Progenitor cell of endocrine pancreas (in vitro differentiated cells): ENCODE measurements at places on chromosomes 16 and 17. TPM values are rescaled to one million over a fixed set of nuclear protein-coding genes. Genes with fewer than 3 reads are reported as not detected.

DNA sequence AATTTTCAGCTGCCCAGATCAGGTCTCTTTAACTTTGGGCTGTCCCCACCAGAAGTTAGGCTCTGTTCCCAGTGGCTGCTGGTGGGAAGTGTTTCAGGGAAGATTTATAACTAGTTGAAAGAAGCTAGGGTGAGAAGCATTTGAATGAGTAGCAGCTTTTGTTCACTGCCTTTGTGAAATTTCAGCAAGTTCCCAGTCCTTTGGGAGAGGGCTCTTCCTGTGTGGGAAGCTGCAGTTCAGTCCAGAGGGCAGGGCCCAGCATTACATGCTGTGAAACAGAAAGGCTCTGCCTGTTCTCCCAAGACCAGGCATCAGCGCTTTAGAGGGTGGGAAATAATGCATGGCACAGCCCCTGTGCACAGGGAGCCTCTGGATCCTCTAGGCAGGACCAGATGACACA lies 17.8 kb downstream of the PROCA1 start:
- peaks cover 18% of the 10 kb centered on the region for H3K4me1 ChIP-seq
- H3K27me3 ChIP-seq, result no peaks in the 10 kb centered on the region
- DNase-seq, result no peak
- no peak overlapping the region for H3K4me3 ChIP-seq
- peaks cover 23% of the 10 kb centered on the region for H3K36me3 ChIP-seq
- peak overlapping the region; percentile 71 for H3K27ac ChIP-seq

DNA sequence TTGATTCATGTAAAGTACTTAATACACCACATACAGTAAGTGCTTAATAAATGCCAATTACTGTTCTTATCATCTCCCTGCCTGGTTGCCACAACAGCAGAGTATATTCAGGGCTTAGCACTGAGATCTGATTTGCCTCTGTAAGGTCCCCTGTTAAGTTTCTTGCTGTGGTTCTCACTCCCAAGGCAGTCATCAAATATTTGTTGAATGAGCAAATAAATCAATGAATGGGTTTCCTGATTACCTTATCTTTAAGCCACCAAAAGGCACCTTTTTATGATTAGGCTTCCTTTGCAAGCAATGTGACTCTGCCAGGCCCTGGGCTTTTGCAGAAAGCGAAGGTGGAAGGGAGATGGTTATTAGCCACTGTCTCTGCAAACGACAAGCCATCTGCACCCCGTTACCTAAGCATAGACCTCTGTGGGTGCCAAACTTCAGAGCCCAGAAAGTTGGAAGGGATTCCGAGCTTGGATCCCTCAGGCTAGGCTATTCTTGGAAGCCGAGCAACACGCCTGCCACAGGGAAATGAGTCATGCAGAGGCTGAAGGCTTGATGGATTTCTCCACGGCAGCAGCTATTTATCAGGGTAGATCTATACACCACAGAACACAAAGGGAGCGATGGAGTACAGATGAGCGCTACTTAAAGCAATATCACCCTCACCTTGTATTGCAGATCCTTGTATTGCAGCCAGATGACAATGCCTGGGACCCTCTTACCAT lies 102.0 kb downstream of the GRIN2A start:
- peaks cover 3% of the 10 kb centered on the region for H3K36me3 ChIP-seq
- peaks cover 40% of the 10 kb centered on the region for H3K4me1 ChIP-seq
- peak; percentile 10 for DNase-seq
- H3K27ac ChIP-seq, result peak overlapping the region; percentile 84
- H3K27me3 ChIP-seq, result peaks cover 28% of the 10 kb centered on the region

- peaks cover 22% of the 10 kb centered on the region for H3K4me1 ChIP-seq
- no peak overlapping the region for H3K4me3 ChIP-seq
- DNase-seq, result no peak
Observed at GRCh38 chr17:2083613-2084035, 28.7 kb downstream of the HIC1 start.

NOXO1 gene
- 0.93 and 1.5 TPM in 2 replicates for total RNA-seq

DNA sequence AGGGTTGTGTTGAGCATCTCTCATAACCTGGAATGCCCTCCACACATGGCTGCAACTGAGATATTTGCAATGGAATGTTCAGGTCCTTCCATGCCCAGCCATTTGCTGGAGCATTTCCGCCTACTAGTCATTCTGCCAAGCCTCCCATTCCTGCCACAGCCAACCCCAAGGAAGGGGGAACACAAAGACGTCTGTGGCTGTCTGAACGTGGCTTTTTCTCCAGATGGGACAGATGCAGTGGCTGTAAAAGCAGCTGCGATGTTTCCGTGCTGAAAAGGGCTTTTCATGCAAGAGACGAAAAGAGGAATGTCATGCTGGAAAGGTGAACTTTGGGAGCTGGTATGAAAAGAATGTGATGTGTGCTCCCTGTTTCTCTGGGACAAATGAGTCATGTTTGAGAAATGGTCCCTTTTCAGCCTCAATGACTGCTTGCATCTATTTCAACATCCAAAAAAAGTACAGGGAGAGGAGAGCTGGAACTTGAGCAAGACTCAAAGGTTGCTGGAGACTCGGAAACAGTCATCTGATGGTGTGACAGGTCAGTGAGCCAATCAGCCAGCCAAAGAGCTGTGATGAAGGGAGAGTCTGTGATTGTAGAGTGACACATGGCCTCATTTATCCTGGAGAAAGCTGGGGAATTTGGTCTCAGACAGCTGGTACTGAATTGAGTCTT lies 208.9 kb downstream of the SHISA9 start:
- H3K36me3 ChIP-seq, result peaks cover 1% of the 10 kb centered on the region
- no peak for DNase-seq
- no peaks in the 10 kb centered on the region for H3K27me3 ChIP-seq
- H3K4me1 ChIP-seq, result peaks cover 4% of the 10 kb centered on the region
- H3K4me3 ChIP-seq, result no peak overlapping the region

DNA sequence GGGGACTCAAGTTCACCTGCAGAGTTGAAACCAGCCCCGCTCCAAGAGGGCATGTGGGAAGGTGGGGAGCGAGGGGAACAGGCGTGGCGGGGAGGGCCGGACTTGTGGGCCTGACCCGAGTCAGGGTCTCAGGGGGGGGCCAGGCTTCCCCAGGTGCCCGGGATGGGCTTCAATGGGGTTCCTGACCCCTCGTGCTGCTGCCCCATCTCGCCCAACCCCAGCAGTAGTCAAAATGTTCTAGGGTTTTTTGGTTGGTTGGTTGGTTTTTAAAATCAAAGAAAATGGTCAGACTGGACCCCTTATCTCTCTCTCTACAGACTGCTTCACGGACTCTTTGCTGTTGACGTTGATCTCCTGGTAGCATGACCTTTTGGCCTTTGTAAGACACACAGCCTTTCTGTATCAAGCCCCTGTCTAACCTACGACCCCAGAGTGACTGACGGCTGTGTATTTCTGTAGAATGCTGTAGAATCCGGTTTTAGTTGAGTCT lies 69.5 kb downstream of the AMFR start:
- H3K27me3 ChIP-seq, result peaks cover 4% of the 10 kb centered on the region
- H3K4me1 ChIP-seq, result peaks cover 12% of the 10 kb centered on the region
- DNase-seq, result no peak

GRCh38 chr16:22810226-22810625 lies 3.7 kb upstream of the HS3ST2 start:
- no peak for DNase-seq
- H3K27ac ChIP-seq, result no peak overlapping the region
- no peaks in the 10 kb centered on the region for H3K36me3 ChIP-seq
- H3K4me1 ChIP-seq, result peaks cover 7% of the 10 kb centered on the region
- peaks cover 45% of the 10 kb centered on the region for H3K27me3 ChIP-seq

DNA sequence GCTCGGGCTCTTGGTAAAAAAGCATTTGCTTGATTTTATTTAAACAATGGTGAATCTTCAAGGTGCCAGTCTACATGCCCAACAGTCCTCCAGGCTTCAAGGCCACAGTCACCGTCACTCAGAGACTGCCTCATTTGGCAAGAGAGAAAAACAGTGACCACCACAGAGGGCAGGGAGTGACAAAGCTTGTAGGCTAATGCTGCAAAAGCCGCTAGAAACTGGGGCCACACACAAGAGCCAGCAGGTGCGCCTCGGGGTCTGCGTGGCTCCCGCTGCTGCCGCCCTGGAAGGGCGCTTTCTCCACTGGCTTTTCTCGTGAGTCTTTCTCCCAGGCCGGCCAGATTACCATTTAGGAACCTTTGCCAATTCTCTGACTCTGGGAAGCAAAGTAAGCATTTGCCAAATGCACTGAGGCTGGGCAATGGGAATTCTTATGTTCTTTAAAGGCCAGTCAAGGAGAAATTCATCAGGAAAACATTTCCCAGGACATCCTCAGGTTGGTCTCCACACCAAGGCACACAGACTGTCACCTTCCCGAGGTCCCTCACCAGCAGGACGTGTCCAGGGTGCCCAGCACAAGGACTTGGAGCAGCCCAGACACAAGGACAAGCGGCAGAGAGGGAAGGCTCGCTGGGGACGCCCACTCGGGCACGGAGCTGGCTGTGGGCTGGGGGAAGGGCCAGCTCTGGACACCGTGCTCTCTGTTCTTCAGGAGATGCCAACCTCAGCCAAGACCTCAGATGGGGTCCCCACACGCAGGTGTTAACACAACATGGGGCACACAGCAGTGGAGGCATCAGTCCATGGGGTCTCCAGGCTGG lies 12.5 kb upstream of the C16orf95 start:
- no peaks in the 10 kb centered on the region for H3K4me1 ChIP-seq
- no peaks in the 10 kb centered on the region for H3K27me3 ChIP-seq
- DNase-seq, result no peak
- no peak overlapping the region for H3K4me3 ChIP-seq
- H3K36me3 ChIP-seq, result peaks cover 3% of the 10 kb centered on the region

DNA sequence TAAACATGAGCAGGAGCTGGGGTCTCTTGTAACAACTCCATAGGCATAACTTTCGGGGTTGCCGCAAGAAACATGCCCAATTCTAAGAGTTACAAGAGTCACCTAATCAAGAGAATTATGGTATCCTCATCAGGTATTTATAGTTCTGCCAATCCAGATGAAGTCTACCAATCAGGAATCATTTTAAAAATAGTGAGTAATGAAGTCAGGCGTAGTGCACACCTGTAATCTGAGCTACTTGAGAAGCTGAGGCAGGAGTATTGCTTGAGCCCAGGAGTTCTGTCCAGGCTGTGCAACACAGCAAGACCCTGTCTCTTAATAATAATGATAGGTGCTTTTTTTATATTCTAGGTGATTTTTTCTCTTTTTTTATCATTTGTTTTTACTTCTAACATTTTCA lies 128.5 kb upstream of the RBL2 start:
- no peak for DNase-seq
- H3K4me3 ChIP-seq, result no peak overlapping the region
- no peaks in the 10 kb centered on the region for H3K27me3 ChIP-seq
- H3K36me3 ChIP-seq, result peaks cover 23% of the 10 kb centered on the region

DNA sequence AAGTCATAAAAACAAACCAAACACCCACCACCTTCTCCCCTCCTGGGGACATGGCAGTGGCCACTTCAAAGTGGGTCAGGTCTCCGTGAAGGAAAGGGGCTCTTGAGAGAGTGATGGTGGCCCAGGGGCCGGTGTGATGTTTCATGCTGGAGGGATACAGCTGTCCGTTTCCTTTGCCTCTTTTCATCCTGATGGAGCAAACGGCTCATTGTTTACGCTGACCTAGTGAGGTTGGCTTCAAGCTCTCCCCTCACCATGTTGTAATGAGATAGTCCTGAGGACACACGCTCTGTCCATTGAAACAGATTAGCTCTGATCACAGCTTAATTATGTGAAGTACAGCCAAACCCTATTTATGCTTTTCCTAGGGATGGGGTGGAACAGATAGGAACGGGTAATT lies 34.2 kb downstream of the CDH13 start:
- peaks cover 3% of the 10 kb centered on the region for H3K27me3 ChIP-seq
- H3K4me1 ChIP-seq, result no peaks in the 10 kb centered on the region
- H3K36me3 ChIP-seq, result no peaks in the 10 kb centered on the region
- no peak for DNase-seq
- H3K27ac ChIP-seq, result no peak overlapping the region
- H3K4me3 ChIP-seq, result no peak overlapping the region

- H3K4me3 ChIP-seq, result no peak overlapping the region
- no peaks in the 10 kb centered on the region for H3K27me3 ChIP-seq
- peak overlapping the region; percentile 91 for H3K27ac ChIP-seq
- H3K36me3 ChIP-seq, result peaks cover 9% of the 10 kb centered on the region
- peaks cover 18% of the 10 kb centered on the region for H3K4me1 ChIP-seq
Observed at GRCh38 chr17:57458718-57459285, 202.5 kb downstream of the MSI2 start.

GRB7 gene
- total RNA-seq, result 28.8 and 29.9 TPM in 2 replicates

- no peak overlapping the region for H3K4me3 ChIP-seq
- peaks cover 3% of the 10 kb centered on the region for H3K4me1 ChIP-seq
- H3K36me3 ChIP-seq, result no peaks in the 10 kb centered on the region
- H3K27ac ChIP-seq, result no peak overlapping the region
- peak; percentile 61 for DNase-seq
Observed at GRCh38 chr16:52912565-52913173, 140.0 kb downstream of the CHD9NB start.

DNA sequence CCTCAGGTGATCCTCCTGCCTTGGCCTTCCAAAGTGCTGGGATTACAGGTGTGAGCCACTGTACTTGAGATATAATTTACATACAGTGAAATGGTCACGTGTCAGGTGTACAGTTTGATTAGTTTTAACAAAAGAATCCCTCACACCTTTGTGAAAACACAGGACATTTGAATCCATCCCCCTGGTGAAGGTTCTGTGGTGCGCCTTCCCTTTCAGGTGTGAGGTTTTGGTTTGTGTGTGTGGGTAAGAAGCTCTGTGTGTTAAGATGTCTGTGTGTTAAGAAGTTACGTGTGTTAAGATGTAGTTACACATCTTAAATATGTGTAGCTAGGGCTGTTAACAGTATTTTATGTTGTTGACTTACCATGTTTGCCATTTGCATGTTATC lies 4.4 kb downstream of the SEC14L1 start:
- DNase-seq, result no peak
- H3K27ac ChIP-seq, result peak overlapping the region; percentile 57
- H3K4me3 ChIP-seq, result no peak overlapping the region
- H3K36me3 ChIP-seq, result peaks cover 3% of the 10 kb centered on the region
- peaks cover 46% of the 10 kb centered on the region for H3K4me1 ChIP-seq

GRCh38 chr17:21285164-21286065 lies 904 bp downstream of the MAP2K3 start:
- peaks cover 27% of the 10 kb centered on the region for H3K27me3 ChIP-seq
- peaks cover 16% of the 10 kb centered on the region for H3K4me1 ChIP-seq
- no peaks in the 10 kb centered on the region for H3K36me3 ChIP-seq
- no peak for DNase-seq
- H3K4me3 ChIP-seq, result peak overlapping the region; percentile 85

GRCh38 chr16:12078405-12079280 lies 102.1 kb downstream of the SNX29 start:
- H3K36me3 ChIP-seq, result peaks cover 6% of the 10 kb centered on the region
- DNase-seq, result no peak
- no peak overlapping the region for H3K4me3 ChIP-seq
- no peak overlapping the region for H3K27ac ChIP-seq
